Effector memory CD4-positive, alpha-beta T cell (primary cell): ENCODE measurements at places on chromosomes 3 and 15.

GRCh38 chr3:64977308-64978100, 289.7 kb upstream of the ADAMTS9 start:
- no peak for DNase-seq
- H3K27me3 ChIP-seq: no peaks in the 10 kb centered on the region
- H3K27ac ChIP-seq: no peak overlapping the region
- no peaks in the 10 kb centered on the region for H3K4me1 ChIP-seq

- no peak overlapping the region for H3K27ac ChIP-seq
- peak; percentile 15 for DNase-seq
- H3K36me3 ChIP-seq: no peaks in the 10 kb centered on the region
- no peaks in the 10 kb centered on the region for H3K4me1 ChIP-seq
- no peaks in the 10 kb centered on the region for H3K27me3 ChIP-seq
Observed at GRCh38 chr15:69679623-69680228, 227.1 kb downstream of the RPLP1 start.

GRCh38 chr15:54556231-54556630, 578.0 kb downstream of the UNC13C start:
- H3K27ac ChIP-seq: no peak overlapping the region
- no peaks in the 10 kb centered on the region for H3K27me3 ChIP-seq
- no peak overlapping the region for H3K4me3 ChIP-seq
- no peak for DNase-seq
- no peaks in the 10 kb centered on the region for H3K36me3 ChIP-seq
- H3K4me1 ChIP-seq: no peaks in the 10 kb centered on the region

DNA sequence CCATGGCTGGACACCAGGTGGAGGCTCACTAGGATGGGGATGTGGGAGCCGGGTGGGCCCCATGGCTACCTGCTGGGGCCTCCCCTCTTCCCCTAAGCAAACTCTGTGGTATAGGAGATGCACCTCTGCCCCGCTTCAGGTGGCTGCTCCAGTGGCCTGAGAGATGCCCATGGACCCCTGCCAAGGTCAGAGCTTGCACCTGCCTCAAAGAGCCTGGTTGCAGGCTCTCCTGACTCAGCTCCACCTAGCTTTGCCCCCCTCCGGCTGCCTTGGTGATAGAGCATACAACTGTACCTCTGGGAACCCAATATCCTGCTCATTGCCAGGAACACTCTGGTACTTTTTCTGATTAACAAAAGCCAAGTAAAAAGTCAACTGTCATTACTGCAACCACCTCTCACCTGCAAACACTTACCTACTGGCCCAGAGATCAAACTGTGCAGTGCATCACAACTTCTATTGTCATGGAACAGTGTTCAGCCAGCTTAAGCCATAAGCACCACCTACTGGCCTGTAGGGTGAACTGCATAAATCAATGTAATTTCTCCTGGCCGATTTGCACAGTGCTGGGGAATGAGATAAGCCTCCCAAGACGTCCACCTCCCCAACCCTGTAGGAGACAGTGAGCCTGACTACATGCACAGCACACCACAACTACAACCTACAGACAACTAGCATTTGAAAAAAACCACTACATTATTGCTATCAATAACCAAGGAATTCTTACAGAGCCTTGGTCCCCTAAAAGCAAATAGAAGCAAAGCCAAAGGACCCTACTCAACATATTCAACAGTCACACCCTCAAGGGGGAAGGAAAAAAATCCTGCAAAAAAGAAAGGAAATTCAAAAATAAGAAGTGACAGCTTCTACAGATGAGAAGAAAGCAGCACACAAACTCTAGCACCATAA, 352.4 kb upstream of the ARHGEF26 start:
- no peak overlapping the region for H3K27ac ChIP-seq
- no peaks in the 10 kb centered on the region for H3K36me3 ChIP-seq
- peak; percentile 13 for DNase-seq
- no peak overlapping the region for H3K4me3 ChIP-seq

DNA sequence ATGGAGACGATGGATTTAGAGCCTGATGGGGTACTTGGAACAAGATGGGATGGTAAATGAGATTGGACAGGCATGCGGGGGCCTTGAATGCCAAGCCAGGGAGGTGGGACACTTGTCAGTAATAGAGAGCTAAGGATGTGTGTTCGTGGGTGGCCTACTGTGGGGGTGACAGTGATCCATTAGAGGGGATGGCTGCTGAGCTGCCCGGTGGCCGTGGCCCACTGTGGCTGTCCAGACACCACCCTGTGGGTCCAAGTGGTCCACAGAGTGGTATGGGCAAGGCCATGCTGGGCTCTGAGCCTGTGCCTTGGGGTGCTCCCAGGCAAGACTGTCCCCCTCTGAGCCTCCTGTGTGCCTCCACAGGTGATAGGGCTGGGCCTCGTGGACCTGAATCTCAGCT, 17.5 kb downstream of the CAND2 start:
- no peak overlapping the region for H3K4me3 ChIP-seq
- H3K27me3 ChIP-seq: no peaks in the 10 kb centered on the region
- no peak for DNase-seq
- H3K36me3 ChIP-seq: no peaks in the 10 kb centered on the region

GRCh38 chr3:133865136-133865855, 30.4 kb downstream of the RAB6B start:
- H3K27me3 ChIP-seq: peaks cover 3% of the 10 kb centered on the region
- no peak overlapping the region for H3K4me3 ChIP-seq
- no peak overlapping the region for H3K27ac ChIP-seq

DNA sequence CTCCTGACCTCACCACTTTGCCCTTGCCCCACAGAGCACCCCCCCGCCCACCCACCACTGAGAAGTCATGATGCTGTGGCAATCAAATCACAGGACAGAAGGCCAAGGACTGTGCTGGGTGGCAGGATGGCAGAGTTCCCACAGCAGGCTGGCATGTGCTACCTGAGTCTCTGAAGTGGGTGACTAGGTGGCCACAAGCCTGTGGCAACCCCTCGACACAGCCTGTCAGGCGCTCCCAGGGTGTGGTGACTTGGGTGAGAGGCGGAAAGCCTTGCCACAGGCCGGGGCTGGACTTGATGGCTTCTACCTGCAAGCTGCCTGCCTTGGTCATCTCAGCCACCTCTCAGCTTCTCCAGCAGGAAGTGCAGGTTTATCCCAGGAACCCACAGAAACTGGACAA, 15.6 kb upstream of the DUSP7 start:
- DNase-seq: no peak
- no peak overlapping the region for H3K27ac ChIP-seq
- no peak overlapping the region for H3K4me3 ChIP-seq
- no peaks in the 10 kb centered on the region for H3K4me1 ChIP-seq
- no peaks in the 10 kb centered on the region for H3K36me3 ChIP-seq

DNA sequence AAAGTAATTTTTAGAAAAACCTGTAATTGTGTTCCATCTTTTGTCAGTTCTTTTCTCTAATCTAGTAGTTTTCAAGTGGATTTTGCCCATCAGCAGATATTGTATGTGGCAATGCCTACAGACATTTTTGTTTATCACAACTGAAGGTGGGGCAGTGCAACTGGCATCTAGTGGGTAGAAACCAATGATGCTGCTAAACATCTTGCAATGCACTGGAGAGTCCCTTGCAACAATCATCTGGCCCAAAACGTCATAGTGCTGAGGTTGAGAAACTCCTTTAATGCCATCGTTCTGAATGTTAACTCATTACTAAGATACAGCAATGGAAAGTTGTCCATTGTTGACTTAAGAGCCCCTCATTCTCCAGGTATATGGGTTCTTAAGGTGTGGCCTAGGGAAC, 80.1 kb downstream of the BTD start:
- H3K27me3 ChIP-seq: no peaks in the 10 kb centered on the region
- no peak overlapping the region for H3K27ac ChIP-seq
- H3K36me3 ChIP-seq: peaks cover 30% of the 10 kb centered on the region
- H3K4me3 ChIP-seq: no peak overlapping the region
- no peak for DNase-seq

DNA sequence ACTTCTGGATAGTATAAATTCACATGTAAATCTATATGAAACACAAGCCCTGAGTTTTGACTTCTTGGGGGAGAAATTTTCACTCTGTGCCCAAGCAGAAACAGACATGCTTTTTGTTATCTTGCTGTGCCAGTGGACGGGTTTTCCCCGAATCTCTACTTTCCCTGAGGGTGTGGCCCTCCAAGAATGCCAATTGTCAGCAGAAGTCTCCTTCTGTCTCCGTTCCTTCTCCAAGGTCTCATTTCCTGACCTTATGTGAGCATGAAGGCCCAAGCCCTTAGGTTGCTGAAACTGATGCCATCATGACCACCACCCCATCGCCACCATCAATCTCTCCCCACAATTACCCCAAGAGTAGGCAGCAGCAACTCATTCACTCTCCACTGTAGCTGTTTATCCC, 253.8 kb downstream of the XXYLT1 start:
- H3K27ac ChIP-seq: no peak overlapping the region
- H3K27me3 ChIP-seq: peaks cover 2% of the 10 kb centered on the region
- H3K4me1 ChIP-seq: no peaks in the 10 kb centered on the region
- DNase-seq: no peak
- H3K4me3 ChIP-seq: no peak overlapping the region

- no peak for DNase-seq
- no peaks in the 10 kb centered on the region for H3K27me3 ChIP-seq
- no peak overlapping the region for H3K27ac ChIP-seq
- no peak overlapping the region for H3K4me3 ChIP-seq
Observed at GRCh38 chr3:193660698-193661411, 67.8 kb downstream of the OPA1 start.

DNA sequence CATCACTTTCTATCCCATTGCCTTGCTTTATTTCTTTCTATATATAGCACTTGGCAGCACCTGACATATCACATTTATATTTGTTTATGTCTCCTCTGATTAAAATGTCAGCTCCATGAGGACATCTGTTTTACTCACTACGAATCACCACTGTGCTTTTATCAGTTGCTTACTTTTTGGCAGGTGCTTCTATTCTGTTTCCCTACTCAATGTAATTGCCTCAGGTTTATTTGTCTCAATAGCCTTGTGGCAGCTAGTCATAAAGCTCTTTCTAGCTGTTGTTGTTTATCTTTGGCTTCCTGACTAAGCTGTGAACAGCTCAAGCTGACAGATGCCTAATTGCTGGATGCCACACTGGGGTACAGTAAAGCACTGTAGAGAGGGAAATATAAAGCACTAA, 85.5 kb downstream of the VPS13C start:
- no peaks in the 10 kb centered on the region for H3K4me1 ChIP-seq
- DNase-seq: no peak
- H3K4me3 ChIP-seq: no peak overlapping the region
- no peak overlapping the region for H3K27ac ChIP-seq

DNA sequence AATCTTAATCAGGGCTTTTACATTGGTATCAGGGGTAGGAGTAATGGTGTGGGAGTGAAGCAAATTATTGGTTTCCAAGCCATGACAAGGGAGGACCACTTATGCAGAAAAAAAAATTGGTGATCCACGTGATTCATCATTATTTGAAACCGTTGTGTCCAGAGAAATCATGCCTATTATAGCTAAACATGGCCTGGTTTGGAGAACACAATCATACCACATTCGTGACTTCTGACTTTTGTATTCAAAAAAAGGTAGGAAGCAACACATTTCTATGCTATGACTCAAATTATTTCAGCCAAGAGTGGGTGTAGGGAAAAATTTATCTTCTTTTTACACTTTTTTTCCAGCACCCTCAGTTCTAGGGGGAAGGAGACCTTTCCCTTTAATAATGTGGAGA, 924.3 kb upstream of the GBE1 start:
- H3K36me3 ChIP-seq: no peaks in the 10 kb centered on the region
- no peak for DNase-seq
- H3K27ac ChIP-seq: no peak overlapping the region
- no peaks in the 10 kb centered on the region for H3K27me3 ChIP-seq
- H3K4me1 ChIP-seq: no peaks in the 10 kb centered on the region

GRCh38 chr3:104951426-104951825, 415.3 kb upstream of the ALCAM start:
- no peak overlapping the region for H3K4me3 ChIP-seq
- H3K27ac ChIP-seq: no peak overlapping the region
- no peaks in the 10 kb centered on the region for H3K27me3 ChIP-seq
- H3K4me1 ChIP-seq: no peaks in the 10 kb centered on the region

GRCh38 chr3:171444001-171444690, 16.1 kb downstream of the TNIK start:
- no peak for DNase-seq
- no peak overlapping the region for H3K4me3 ChIP-seq
- no peaks in the 10 kb centered on the region for H3K36me3 ChIP-seq
- peaks cover 18% of the 10 kb centered on the region for H3K4me1 ChIP-seq

DNA sequence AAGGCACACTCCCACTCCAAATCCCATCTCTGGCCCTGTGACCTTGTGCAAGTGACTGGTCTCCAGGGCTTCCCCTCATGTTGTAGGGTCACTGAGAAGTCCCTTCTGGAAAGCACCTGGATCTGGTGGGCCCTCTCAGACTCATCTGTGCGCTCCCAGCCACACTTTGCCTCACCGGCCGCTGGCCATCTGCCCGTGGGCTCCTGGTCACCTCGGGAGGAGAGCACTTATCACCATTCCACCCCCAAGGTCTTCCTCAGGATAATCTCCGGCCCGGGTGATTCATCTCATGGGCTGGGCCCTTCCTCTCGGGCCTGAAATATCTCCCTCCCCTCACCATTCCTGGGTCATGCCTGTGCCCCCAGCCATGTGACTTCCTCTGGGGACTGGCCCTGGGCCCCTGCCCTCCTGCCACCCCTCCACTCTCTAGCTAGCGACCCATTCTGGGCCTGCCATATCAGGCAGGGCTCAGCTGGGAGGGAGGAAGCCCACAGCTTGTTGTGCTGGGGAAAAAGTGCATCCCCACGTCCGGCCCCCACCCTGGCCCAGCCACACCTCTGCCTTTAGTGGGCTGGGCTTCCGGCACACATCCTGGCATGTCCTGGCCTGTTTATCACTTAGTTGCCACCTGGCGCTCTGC, 10.6 kb upstream of the WNT7A start:
- no peaks in the 10 kb centered on the region for H3K36me3 ChIP-seq
- no peak for DNase-seq
- peaks cover 24% of the 10 kb centered on the region for H3K4me1 ChIP-seq
- H3K27me3 ChIP-seq: no peaks in the 10 kb centered on the region
- no peak overlapping the region for H3K4me3 ChIP-seq
- H3K27ac ChIP-seq: peak overlapping the region; percentile 47

- no peaks in the 10 kb centered on the region for H3K27me3 ChIP-seq
- no peak overlapping the region for H3K4me3 ChIP-seq
- no peak for DNase-seq
- H3K4me1 ChIP-seq: no peaks in the 10 kb centered on the region
Observed at GRCh38 chr3:40771112-40771511, 246.4 kb downstream of the ZNF621 start.
